Endothelial cell of umbilical vein (primary cell): ENCODE measurements at places on chromosomes 12 and 14. TPM values are rescaled to one million over a fixed set of nuclear protein-coding genes. Genes with fewer than 3 reads are reported as not detected.

DNA sequence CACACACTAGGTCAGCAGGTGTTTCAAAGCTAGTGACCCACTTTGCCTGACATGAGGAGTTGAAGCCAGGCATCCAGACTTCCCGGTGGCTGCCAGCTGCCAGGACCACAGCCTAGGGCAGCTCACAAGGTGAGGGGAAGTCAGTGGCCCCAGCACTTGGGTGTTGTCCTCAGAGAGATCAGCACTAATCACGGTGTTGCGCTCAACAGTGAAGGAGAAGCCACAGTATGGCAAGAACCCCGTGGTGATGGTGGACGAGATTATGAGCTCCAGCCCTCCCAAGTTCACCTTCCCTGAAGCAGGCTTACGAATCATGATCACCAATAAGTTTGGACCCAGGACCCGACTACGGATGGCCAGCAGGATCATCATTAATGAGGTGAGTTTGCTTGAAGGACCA is 59.9 kb upstream of the RIN3 start:
- H3K36me3 ChIP-seq = no peaks in the 10 kb centered on the region
- H3K4me3 ChIP-seq = no peak overlapping the region
- DNase-seq = no peak
- H3K4me1 ChIP-seq = no peaks in the 10 kb centered on the region
- no peaks in the 10 kb centered on the region for H3K27me3 ChIP-seq
- H3K27ac ChIP-seq = no peak overlapping the region

GRCh38 chr14:58677996-58678395 is 40.2 kb downstream of the DACT1 start:
- H3K36me3 ChIP-seq = no peaks in the 10 kb centered on the region
- H3K4me1 ChIP-seq = no peaks in the 10 kb centered on the region
- no peak for DNase-seq
- no peak overlapping the region for H3K27ac ChIP-seq

GRCh38 chr12:123571343-123571813 is 13.0 kb upstream of the TMED2 start:
- H3K27me3 ChIP-seq = peaks cover 4% of the 10 kb centered on the region
- H3K36me3 ChIP-seq = no peaks in the 10 kb centered on the region

- H3K36me3 ChIP-seq = no peaks in the 10 kb centered on the region
- no peak overlapping the region for H3K27ac ChIP-seq
- DNase-seq = no peak
- H3K4me3 ChIP-seq = no peak overlapping the region
Measured at GRCh38 chr14:105867961-105868599, 341.7 kb downstream of the TMEM121 start.

DNA sequence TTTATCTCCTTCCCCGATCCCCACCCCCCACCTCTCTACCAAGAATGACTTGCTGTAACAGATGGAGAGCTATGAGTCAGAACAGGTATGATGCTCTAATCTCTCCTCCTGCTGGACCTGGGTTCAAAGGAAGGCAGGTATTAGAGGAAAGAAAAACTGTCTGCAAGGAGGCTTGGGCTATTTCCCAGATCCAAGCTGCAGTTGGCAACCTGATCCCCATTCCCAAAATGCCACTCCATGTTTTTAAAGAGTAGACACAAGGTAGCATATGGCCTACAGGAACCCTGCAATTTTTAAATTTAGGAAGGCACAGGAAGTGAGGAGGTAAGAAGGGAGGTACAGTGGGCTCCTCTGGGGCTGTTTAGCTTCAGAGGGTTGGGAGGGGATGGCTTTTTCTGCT is 33.0 kb downstream of the SRRM4 start:
- H3K27me3 ChIP-seq = no peaks in the 10 kb centered on the region
- DNase-seq = no peak
- no peaks in the 10 kb centered on the region for H3K4me1 ChIP-seq
- no peaks in the 10 kb centered on the region for H3K36me3 ChIP-seq

- no peak overlapping the region for H3K27ac ChIP-seq
- no peak for DNase-seq
- H3K4me3 ChIP-seq = no peak overlapping the region
- no peaks in the 10 kb centered on the region for H3K36me3 ChIP-seq
- H3K27me3 ChIP-seq = no peaks in the 10 kb centered on the region
- no peaks in the 10 kb centered on the region for H3K4me1 ChIP-seq
Measured at GRCh38 chr14:29788093-29788492, 139.6 kb downstream of the PRKD1 start.

GRCh38 chr12:52295663-52296062 is 4.3 kb upstream of the KRT81 start:
- no peaks in the 10 kb centered on the region for H3K4me1 ChIP-seq
- no peak overlapping the region for H3K4me3 ChIP-seq
- H3K27ac ChIP-seq = no peak overlapping the region
- peaks cover 58% of the 10 kb centered on the region for H3K27me3 ChIP-seq
- no peaks in the 10 kb centered on the region for H3K36me3 ChIP-seq

DNA sequence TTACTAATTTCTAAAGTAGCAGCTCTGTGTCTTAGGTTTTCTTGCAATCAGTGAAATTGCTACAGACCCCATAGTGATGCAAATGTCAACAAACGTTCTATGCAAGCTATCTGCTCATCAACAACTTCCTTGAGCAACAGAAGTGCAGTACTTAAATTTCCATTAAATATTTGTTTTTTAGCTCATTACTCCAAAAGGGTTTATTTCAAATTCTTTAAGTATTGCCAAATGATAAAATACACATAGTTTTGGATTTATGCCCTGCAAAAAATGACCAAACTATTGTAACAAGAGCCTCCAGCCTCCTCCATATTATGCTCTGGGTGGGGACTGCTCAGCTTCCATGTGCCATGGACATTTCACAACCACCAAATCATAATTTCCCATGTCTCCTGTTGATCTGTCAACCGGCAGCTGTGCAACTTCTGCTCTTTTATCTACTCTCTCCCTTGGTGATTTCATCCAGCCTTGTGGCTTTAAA is 4.4 kb downstream of the BDKRB1 start:
- H3K4me1 ChIP-seq = no peaks in the 10 kb centered on the region
- H3K27ac ChIP-seq = no peak overlapping the region
- H3K4me3 ChIP-seq = no peak overlapping the region
- DNase-seq = no peak
- no peaks in the 10 kb centered on the region for H3K27me3 ChIP-seq

- H3K27ac ChIP-seq = no peak overlapping the region
- H3K36me3 ChIP-seq = no peaks in the 10 kb centered on the region
- H3K4me1 ChIP-seq = peaks cover 35% of the 10 kb centered on the region
- H3K4me3 ChIP-seq = peak overlapping the region; percentile 71
Measured at GRCh38 chr14:105166571-105167302, 1.8 kb downstream of the JAG2 start.

DNA sequence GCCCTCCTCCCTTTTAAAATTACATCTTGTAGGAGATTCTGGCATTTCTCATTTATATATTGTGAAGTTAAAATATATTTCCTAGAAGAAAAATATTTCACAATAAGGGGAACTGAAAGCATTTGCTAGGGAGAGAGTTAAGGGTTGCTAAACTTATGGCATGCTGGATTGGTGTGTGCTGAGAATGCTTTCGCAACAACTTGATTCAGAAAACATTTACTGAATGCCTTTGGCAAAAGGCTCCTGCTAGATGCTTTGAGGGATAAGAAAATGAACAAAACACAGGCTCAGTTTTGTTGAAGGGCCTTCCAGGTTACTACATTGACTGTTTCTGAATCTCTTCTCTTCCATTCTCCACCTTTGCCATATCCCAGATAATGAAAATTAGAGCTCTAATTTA is 67.5 kb downstream of the DIP2B start:
- H3K4me3 ChIP-seq = no peak overlapping the region
- no peak overlapping the region for H3K27ac ChIP-seq
- H3K36me3 ChIP-seq = no peaks in the 10 kb centered on the region
- no peak for DNase-seq
- peaks cover 19% of the 10 kb centered on the region for H3K4me1 ChIP-seq

DNA sequence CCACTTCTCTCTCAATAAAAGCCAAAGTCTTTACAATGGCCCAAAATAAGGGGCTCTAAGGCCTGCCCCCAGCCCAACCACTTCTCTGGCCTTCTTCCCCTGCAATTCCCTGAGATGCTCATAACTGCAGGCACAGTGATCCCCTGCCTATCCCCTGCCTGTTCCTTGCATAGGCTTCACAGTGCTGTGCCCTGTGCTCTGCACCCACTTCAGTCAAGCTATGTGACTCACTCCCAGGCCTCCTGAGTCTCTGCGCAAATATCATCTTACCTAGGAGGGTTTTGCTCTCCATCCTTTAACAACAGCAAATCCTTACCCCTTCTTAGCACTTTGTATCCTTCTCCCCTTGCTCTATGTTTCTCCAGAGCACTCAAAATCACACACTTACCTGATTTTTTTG is 242.2 kb downstream of the MSRB3 start:
- no peak overlapping the region for H3K27ac ChIP-seq
- no peak overlapping the region for H3K4me3 ChIP-seq
- H3K36me3 ChIP-seq = no peaks in the 10 kb centered on the region
- DNase-seq = no peak
- peaks cover 26% of the 10 kb centered on the region for H3K4me1 ChIP-seq

DNA sequence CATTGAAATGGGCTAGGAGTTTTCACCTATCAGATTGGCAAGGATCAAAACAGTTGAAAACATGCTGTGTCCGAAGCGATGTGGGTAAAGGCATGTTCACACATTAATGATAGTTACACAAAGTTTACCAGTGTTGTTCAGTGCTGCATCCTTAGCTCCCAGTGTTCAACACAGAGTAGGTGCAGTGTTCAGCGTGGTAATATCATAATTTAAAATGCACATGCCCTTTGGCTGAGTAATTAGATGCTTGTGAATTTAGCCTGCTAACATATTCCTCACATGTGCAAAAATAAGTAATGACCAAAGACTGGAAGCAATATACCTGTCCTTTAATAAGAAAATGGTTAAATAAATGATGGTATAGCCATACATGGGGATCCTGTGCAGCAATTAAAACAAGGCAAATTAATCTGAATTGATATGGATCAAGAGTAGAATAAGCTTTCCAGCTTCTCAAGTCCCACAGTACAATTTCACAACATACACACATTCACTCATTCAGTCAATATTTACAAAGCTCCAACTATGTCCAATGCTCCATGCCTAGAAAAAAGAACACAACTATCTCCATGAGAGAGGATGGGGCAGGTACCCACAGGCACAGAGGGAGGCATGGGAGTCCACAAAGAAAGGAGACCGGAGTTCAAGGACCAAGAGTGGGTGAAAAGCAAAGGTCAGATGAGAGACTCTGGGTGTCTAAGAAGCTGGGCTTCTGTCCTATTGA is 12.8 kb downstream of the TMCC3 start:
- peaks cover 7% of the 10 kb centered on the region for H3K36me3 ChIP-seq
- no peak overlapping the region for H3K4me3 ChIP-seq
- H3K27me3 ChIP-seq = no peaks in the 10 kb centered on the region
- peaks cover 9% of the 10 kb centered on the region for H3K4me1 ChIP-seq
- no peak for DNase-seq

GRCh38 chr12:111316671-111317070 is 52.2 kb downstream of the PHETA1 start:
- H3K4me1 ChIP-seq = peaks cover 7% of the 10 kb centered on the region
- no peaks in the 10 kb centered on the region for H3K27me3 ChIP-seq
- no peaks in the 10 kb centered on the region for H3K36me3 ChIP-seq
- no peak overlapping the region for H3K27ac ChIP-seq
- no peak overlapping the region for H3K4me3 ChIP-seq

DNA sequence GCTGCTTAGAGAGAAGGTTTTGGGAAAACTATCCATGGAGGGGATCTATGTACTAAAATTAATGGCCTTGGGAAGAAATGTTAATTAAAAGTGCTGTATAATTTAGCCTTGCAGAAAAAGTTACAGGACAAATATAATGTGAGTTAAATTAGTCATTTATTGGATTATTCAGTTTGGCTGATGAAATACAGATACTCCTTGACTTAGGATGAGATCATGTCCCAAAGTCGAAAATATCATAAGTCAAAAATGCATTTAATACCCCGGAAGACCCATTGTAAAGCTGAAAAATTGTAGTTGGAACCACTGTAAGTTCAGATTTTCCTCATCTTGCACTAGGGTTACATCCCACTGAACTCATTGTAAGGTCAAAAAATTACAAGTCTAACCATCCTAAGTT is 9.7 kb downstream of the RTRAF start:
- H3K4me1 ChIP-seq = peaks cover 17% of the 10 kb centered on the region
- no peak for DNase-seq
- H3K36me3 ChIP-seq = peaks cover 28% of the 10 kb centered on the region

- H3K36me3 ChIP-seq = no peaks in the 10 kb centered on the region
- H3K4me3 ChIP-seq = no peak overlapping the region
- no peak for DNase-seq
- H3K4me1 ChIP-seq = peaks cover 9% of the 10 kb centered on the region
- no peaks in the 10 kb centered on the region for H3K27me3 ChIP-seq
Measured at GRCh38 chr14:54221432-54221803, 175.4 kb upstream of the CDKN3 start.

DNA sequence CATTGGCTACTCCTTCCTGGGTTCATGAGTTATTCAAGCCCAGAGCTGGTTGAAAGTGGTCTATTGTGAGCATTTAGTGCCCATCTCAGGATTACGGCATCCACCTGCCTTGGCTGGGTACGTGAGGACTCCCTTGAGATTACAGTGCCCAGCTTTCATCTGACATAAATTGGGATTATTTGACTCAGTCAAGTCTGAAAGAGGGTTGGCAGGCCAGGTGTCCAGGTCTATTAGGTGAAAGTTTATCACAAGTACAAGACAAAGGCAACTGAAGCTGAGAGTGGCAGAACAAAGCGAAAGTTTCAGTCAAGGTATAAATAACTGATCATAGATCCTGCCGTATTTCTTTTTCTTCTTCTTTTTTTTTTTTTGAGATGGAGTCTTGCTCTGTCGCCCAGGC is 84.6 kb upstream of the ATF7IP start:
- H3K27me3 ChIP-seq = no peaks in the 10 kb centered on the region
- no peak for DNase-seq
- H3K27ac ChIP-seq = no peak overlapping the region
- no peaks in the 10 kb centered on the region for H3K36me3 ChIP-seq
- no peaks in the 10 kb centered on the region for H3K4me1 ChIP-seq
- no peak overlapping the region for H3K4me3 ChIP-seq

DNA sequence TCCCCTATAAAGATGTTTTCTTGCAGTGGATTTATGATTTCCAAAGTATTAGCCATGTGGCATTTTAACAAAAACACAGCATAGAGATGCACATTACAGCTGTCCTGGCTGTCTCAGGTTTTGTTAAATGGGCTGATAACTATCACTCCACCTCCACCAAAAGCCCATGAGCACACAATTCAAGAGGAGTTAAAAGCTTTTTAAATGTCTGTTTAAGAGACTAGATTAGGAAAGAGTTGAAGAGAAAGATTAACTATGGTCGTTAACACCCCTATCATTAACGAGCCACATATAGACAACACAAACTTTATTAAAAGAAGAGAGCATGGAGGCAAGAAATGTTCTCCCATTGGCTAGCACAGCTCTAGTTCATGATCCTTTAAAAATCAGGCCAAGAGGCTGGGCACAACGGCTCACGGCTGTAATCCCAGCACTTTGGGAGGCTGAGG is 14.5 kb downstream of the CBX5 start:
- no peak overlapping the region for H3K4me3 ChIP-seq
- no peaks in the 10 kb centered on the region for H3K27me3 ChIP-seq
- H3K36me3 ChIP-seq = no peaks in the 10 kb centered on the region
- peaks cover 15% of the 10 kb centered on the region for H3K4me1 ChIP-seq
- no peak for DNase-seq
- no peak overlapping the region for H3K27ac ChIP-seq

Gene CLMN
- total RNA-seq = 8.4 and 9.6 TPM in 2 replicates

Gene SLC17A8
- not detected in 2 replicates for total RNA-seq

Gene ANKRD52
- 62.0 and 66.3 TPM in 2 replicates for total RNA-seq

Gene WNT1
- not detected in 2 replicates for total RNA-seq

Gene ACRBP
- 0.97 and 1.3 TPM in 2 replicates for total RNA-seq

Gene GPRC5A
- total RNA-seq = 17.6 and 22.7 TPM in 2 replicates

Gene APOLD1
- 5.3 and 6.0 TPM in 2 replicates for total RNA-seq

Gene FAM177A1
- total RNA-seq = 48.2 and 64.1 TPM in 2 replicates

Gene LIN7A
- 4.1 and 4.3 TPM in 2 replicates for total RNA-seq

Gene SLC16A7
- 8.4 and 8.9 TPM in 2 replicates for total RNA-seq

Gene GPR162
- total RNA-seq = 8.1 and 13.7 TPM in 2 replicates
